Calu3 (cell line): ENCODE measurements at places on chromosomes 6 and 20.

DNA sequence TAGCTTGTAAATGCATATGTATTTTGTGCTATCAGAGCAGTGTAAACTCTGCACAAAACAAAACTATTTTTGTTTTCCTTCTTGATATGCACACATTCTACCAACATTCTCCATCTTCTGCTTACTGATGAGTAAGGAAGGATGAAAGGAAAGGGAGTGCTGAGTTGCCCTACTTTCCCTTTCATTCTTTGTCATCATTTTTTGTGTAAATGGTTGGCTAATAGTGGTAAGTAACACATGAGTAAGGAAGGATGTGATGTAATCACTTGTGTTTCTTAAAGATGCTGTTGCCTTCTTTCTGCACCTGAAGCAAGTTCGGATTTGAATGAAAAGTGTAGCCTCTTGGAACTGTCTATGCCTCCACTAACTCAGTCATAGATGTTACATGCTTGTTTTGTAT, 4.6 kb upstream of the REV3L start:
- no peak for DNase-seq

DNA sequence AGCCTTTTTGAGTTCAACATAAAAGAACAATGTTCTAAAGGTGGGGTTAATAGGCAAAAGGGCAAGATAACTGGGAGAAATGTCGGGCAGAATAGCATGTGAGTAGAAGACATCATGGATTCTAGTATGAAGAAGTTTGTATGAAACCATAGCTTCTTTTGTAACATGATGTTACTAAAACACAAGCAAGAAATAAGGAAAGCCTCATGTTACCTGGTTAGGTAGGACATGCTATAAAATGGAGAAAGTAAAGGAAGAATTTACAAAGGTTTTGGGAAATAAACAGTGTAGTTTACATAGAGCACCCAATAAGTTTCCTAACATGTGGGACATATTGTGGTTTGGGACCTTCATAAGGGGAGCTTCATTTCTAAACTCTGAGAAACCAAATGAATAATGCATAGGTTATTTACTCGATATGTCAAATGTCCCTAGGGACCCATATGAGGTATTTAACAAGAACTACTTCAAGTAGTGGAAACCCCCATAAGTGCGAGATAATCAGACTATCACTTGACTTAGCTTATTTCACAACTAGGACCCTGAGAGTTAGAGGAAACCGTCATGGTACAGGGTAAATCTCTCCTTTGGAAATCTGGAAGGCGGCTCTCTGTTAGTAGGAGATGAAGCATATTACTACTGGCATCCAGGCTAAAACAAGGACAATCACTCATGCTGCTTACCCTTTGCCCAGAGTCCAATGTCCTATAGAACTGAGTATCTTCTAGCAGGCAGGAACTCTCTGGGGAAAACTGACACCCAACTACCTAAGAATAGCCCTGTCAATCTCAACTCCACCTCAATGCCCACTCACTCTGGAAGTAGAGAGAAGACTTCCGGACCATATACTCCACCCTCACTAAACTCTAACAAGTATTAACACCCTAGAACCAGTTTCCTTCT, 57.5 kb downstream of the ILRUN start:
- DNase-seq: no peak

DNA sequence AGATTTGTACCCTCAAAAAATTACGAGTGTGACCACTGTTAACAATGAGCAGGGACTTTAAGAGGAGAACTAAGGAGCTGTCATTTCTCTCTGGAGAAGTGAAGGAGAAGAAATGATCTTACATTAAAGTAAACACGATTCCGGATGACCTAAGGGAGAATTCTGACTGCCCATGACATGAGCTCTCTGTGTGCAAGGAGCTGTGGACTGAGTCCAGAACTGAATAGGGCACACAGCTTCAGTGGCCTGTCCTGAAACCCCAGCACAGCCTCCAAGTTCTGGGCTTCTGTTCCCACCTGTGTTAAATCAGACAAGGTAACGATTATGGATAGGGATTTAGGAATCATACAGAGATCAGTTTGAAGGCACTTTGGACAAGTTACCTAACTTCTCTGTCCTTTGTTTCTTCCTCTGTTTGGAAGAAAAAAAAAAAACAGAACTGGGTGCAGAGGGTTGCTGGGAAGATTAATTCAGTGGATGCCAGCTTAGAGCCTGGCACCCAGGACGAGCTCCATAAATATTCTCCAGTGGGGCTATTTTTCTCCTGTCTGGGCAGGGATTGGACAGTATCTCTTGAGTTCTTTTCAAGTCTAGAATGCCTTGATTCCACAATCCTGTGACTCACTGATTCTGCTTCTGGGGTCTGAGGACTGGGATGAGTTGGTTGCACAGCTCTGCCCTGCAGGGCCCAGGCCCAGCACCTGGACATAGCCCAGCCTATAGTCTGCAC, 65.7 kb downstream of the MRPL14 start:
- DNase-seq: no peak

GRCh38 chr6:163780994-163781393, 366.5 kb downstream of the QKI start:
- no peak for DNase-seq

- DNase-seq: no peak
Measured at GRCh38 chr6:167096991-167097390, 25.9 kb upstream of the CCR6 start.

DNA sequence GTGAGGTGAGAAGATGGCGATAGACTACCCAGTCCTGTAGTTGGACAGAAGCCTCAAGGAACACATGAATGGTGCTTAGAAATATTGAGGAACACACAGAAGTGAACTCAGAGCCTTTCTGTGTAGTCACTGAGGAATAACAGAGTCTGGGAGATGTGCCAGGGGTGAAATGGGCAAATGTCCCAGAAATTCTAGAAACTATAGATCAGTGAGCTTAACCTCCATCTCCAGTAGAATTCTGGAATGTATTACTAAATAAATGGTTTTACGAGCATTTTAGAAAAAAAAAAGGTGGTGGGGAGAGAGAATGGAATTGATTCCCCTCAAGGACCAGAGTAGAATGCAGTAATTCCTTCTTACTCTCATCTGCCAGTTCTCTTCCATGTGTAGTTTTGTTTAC, 380.0 kb downstream of the LMBRD1 start:
- DNase-seq: no peak

DNA sequence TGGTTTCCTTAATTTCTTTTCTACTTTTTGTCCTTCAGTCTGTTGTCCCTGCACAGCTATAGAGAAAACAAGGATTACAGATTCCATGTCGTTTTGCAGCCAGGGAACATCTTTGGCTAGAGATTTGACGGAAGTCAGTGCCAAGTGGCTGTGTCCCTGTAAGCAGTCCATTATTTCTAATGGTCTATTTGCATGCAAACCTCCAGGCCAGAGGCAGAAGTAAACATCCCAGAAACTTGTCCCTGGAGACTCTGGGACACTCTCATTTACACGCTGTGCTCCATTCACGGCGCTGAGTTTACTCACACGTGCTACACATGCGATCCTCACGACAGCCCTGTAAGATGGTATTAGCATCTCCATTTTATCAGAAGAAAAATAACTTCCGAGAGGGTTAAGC, 355.5 kb downstream of the PRKN start:
- DNase-seq: no peak
